Fibroblast of skin of left quadriceps (primary cell): ENCODE measurements at places on chromosomes 13 and 19.

DNA sequence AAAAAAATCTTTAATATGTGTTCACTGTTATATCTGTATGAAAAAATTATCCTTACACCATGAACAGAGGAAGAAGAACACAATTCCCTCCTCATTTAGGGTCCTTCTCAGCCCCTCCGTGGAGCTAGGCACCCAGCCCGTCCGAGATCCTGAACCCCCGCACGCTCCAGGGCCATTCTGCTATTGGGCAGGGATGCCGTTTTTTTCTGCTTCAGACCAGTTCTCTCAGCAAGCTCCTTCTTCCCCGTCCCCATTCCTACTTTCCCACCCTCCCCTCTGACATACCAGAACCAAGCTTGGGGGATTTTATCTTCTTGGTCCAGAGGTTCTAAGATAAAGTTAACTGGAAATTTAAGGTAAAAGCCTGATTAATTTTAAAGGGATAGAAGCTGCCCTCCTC, 36.2 kb downstream of the ATP12A start:
- no peak for DNase-seq

DNA sequence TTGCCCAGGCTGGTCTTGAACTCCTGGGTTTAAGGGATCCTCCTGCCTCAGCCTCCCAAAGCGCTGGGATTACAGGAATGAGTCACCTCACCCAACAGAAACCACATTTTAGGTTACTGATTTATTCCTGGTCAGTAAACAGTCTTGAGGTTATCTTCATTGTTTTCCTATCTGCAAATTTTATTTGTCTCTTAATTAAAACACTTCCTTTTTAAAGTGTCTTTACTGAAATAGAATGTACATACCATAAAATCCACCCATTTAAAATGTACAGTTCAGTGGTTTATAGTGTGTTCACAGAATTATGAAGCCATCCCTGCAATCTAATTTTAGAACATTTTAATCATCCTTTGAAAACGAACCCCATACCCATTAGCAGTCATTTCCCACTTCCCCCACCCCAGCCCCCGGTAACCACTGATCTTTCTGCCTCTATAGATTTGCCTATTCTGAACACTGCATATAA, 63.0 kb downstream of the MAP4K1 start:
- DNase-seq: no peak

GRCh38 chr19:13100031-13100588, 2.5 kb downstream of the LYL1 start:
- DNase-seq: no peak

DNA sequence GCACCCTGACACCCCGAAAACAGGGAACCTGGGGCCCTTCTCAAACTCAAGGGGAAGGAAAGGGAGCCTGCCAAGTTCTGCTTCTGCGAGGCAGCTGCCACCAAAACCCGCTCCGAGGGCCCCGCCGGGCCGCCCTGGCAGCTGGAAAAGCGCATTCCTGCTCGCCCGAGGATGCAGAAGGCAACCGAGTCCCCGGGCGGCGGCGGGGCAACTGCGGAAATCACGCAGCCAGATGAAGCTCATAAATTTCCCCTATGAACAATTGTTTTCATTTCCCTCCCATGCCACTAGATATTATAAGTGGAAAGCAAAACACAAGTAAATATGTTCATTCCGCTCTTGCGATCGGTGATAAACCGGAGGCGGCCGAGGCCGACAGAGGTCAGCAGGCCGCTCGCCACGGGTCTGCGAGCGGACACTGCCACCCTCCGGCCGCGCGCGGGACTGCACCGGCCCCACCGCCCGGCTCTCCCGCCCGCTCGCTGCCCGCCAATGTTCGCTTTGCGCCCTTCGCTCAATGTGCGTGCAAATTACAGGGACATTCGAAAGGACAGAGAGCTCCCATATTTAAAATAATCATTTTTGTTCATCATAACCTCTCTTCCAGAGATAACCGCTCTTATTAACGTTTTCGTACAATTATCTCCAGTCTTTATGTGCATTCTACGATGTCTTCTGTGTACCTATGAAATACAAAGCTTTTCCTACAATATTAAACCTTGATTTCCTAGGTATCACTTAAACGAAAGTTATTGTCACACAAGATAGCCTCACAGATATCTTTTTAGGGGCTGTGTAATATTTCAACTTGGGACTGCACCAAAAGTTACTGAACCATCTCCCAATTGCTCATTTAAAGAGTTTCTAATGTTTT, 120.8 kb upstream of the ZNF507 start:
- DNase-seq: no peak

- no peak for DNase-seq
Measured at GRCh38 chr13:94674609-94675348, 37.6 kb downstream of the SOX21 start.

DNA sequence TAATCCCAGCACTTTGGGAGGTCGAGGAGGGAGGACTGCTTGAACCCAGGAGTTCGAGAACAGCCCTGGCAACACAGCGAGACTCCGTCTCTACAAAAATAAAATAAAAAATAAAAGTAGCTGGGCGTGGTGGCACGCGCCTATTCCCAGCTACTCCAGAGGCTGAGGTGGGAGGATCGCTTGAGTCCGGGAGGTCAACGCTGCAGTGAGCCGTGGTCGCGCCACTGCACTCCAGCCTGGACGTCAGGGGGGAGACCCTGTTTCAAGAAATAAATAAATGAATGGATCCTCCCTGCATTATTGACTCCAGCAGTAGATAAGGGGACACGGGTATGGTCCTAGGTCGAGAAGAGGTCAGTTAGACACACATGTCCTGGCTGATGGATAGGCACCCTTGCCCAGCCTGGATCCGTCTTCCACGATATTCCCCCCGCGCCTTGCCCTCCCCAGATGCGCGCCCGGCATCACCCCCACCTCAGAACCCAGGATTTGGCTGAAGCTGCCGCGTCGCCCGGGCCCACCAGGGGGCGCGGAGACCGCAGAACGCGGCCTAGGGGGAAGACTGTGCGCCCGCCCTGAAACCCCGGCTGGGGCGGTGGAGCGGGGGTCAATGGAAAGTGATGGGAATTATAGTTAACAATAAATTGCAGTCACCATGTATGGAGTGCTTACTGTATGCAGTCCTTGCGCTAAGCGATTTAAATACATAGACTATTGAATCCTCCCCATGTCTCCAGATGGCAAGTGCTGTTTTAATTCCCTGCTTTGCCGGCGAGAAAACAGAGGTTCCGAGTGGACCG, 2.1 kb upstream of the HOOK2 start:
- no peak for DNase-seq

GRCh38 chr19:40411125-40411842, 1.9 kb downstream of the PRX start:
- DNase-seq: no peak

DNA sequence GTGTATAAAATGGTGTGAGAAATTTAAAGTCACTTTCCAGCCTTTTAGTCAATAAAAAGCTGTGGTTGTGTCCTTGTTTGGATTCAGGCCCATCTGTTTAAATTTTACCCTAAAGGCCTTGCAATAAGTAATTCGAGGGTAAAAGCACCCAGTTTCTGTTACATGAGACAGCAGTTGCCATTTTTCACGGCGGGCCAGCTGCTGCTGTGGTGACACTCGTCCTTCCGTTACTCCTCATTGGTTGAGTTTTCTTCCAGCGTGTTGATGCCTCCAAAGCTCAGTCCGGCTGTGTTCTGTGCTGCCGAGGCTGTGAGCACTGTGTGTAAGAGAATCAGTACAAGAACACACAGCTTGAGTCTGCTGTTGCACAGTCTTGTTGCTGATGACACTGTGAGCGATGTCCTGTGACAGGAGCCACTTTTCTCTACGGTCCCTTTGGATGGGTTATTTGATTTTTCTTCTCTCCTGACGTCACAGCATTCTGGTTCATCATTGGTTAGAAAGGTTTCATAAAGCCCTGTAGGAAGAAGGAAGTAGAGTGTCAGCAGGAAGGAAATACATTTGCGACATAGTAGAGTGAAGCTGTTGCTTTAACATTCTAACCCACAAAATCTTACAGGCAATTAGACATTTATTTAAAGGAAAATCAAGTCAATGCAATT, 602.5 kb upstream of the ARGLU1 start:
- no peak for DNase-seq

DNA sequence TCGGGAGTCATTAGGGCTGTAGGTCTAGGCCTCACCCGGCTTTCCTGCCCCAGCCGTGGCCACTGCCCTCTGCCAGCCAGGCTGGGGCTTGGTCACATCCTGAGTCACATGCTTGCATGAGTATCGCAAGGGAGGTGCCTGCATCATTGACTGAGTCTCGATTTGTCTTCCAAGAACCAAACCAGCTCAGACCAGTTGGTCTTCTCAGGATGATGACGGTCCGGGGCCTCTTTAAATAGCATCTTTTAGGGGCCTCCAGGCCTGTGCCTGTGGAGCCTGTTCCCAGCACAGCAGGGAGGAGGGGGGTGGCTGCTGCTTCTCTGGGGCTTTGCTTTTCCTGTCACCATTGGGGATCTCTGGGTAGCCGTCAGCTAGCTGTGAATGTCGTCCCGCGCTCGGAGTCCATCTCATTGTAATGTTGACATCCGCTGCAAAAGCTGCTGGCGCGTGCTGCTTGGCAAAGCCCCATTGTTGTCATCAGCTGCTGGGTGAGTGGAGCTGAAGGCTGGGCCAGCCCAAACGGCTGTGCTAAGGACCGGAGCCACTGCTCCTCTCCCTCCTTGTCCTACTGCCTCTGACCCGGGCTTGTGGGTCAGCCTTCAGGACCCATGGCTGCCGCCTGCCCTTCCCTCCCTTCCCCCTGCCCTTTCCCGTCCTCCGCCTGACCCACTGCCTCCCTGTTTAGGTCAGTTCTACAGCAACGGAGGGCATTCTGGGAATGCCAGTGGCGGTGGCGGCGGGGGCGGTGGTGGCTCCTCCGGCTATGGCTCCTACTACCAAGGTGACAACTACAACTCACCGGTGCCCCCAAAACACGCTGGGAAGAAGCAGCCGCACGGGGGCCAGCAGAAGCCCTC, 14.3 kb upstream of the QTRT1 start:
- DNase-seq: no peak

DNA sequence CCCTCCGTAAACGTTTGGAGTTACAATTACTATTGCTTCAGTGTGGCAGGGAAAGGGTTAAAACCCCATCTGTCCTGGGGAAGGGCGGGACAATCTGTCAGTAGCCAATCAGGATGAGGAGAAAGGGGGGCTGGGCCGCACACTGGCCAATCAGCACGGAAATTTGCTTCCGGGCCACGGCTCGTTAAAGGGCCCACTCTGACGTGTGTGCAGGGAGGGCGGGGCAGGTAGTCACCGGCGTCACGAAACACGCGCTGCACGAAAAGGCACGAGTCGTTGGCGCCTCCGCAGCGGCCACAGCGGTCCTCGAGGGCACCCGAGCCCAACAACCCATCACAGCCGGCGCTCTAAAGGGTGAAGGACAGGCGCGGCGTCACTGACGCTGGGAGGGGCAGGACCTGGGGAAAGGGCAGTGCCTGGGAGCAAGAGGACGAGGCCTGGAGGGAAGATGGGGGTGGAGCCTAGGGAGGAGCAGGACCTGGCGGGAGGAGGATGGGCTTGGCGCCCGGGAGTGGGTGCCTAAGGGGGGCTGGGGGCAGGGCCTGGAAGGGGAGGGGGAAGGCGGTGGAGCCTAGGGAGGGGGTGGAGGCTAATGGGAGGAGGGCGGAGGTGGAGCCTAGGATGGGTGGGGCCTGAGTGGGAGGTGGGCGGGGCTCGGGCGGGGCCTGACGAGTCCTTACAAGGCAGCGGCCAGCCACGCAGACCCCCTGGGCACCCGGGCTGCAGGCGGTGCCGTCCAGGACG, 4.9 kb downstream of the ADAMTSL5 start:
- DNase-seq: peak; percentile 93

DNA sequence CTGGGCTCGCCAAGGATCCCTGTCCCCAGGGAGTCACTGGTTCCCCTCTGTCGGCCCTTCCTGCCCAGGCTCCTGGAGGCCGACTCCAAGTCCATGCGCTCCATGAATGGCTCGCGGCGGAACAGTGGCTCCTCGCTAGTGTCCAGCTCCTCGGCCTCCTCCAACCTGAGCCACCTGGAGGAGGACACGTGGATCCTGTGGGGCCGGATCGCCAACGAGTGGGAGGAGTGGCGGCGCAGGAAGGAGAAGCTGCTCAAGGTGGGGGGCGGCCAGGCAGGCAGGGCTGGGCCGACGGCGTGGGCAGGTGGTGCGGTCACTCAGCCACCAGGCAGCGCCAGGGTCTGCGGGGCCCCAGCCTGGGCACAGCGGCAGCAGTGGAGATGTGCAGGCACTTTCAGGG, 17.6 kb downstream of the EVI5L start:
- DNase-seq: no peak

DNA sequence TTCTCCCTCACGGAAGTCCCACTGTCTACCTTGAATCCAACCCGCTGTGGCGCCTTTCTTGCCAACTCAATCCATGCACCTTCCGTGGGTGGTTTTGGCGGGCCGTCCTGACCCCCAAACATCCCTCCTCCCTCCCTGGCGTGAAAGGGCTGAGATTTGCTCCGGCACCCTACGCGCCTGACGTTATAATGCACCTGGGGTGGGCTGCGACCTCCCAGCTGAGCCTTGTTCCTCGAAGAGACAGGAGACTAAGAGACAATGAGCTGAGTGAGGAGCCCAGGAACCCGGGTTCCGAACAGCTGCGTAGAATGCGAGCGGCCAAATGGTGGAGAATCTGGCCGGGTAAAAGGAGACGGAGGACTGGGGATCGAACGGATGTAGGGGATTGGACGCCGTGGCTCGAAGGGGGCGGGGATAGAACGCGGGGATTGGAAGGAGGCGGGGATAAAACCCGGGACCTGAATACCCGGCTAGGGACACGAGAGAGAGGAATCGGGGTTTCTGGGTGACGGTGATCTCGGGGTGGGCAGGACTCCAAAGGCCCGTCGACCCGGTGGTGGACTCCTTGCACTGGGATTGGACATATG, at the start of gene CPT1C:
Gene CPT1C, plus strand, starts transcription at position 461 of the 587 bp plus-strand sequence. CDS start 1,137 bp downstream, outside the sequence.
- DNase-seq: peak; percentile 71

GRCh38 chr19:51372649-51373504, at the start of gene NKG7:
NKG7 (minus strand) TSS chr19:51372654; CDS start chr19:51372535, 119 bp downstream.
- no peak for DNase-seq

DNA sequence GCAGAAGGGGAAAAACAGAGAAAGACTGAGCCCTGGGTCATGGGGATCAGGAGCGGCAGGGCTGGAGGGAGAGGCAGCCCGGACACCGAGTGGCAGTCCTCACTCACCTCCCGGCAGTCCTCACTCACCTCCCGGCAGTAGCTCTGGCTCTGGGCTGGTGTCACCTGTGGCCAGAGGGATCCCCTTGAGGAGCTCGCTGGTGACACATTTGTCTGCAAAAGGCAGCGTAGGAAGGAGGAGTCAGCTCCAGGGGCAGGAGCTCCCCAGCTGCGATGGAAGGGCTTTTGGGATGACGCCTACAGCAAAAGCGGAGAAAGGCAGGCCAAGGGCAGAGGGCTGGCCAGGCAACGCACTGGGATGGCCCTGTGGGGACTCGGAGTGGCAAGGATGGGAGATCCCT, 739 bp downstream of the EIF3G start:
- DNase-seq: no peak

DNA sequence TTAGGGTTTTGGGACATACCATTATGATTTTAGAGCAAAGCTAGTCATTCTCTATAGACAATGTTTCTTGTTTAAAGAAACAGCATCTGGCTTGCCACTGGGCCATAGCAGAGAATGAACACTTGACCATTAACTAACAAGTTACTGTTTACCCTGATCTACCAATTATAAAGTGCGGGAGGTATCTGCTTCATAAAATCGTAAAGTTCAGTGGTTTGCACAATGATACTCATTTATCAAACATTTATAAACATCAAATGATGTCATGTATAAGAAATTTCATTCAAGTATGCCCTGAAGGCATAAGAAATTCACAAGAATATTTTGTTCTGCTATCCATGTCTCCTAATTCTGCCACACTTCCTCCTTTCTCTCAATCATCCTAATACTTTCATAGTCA, 139.2 kb downstream of the PCDH20 start:
- DNase-seq: no peak
